ENCODE measurements at places on chromosomes 12 and 14.

- no peak for DNase-seq
Observed at GRCh38 chr12:12003609-12004008, 67.1 kb upstream of the BCL2L14 start.

- DNase-seq, result peak; percentile 62
Observed at GRCh38 chr12:45343269-45344051, 127.6 kb downstream of the ANO6 start.

DNA sequence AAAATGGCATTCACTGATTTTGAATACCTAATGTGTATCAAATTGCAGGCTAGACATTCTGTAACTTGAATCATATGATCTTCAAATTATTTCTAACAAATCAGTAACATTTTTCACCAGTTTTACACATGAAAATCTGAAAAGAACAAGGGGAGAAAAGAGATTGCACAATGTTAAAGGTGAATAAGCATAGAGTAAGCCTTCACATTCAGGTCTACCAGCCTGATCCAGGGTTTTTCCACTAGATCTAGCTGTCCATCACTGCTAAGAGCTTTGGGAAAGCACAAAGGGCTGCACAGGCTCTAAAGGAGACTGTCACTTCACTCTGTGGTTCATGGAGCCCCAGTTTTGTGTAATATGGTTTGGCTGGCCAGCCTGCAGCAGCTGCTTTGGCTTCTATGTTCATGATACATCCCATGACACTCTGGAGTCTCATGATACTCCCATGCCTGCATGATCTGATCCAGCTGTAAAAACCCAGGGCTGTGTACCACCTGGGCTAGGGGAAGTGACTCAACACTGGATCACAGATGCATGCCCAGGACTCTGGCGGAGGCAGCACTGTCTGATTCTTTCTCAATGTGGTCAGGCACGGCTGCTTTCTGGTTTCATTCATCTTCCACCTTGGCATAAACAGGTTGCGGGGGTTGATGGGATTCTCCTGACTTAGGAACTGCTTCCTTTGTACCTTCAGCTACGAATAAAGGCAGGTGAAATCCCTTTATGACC is 859.7 kb downstream of the GALC start:
- DNase-seq, result peak; percentile 48

DNA sequence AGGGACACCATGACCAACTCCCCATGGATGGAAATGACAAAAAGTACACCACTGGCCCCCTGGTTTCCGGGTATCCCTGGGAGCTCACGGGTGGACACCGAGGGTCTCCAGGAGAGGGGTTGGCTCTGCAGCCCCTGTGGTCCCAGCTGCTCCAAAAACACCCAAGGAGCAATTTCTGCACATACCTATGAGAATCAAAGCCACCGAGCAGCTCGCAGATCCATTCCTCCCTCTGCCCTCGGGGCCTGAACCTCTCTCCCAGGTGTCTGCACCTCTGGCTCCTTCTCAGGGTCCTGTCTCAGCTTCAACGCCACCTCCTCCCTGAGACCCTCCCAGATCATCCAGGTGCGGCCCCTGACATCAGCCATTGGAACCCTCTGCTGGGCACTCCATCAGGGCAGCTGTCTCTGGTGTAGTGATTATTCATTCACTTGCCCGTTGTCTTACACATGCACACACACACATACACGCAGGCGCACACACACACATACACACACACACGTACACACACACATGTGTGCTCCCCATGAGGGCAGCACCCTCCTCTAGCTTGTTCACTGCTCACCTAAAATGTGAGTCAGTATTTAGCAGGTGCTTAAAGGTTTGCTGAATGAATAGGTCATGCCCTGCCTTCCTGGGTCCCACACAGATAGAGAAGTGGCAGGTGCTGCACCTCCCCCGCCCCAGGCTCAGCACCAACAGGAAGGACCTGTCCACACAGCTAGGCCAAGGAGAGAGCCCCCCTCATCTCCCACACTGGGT is 5.9 kb downstream of the RIMBP2 start:
- DNase-seq, result no peak

DNA sequence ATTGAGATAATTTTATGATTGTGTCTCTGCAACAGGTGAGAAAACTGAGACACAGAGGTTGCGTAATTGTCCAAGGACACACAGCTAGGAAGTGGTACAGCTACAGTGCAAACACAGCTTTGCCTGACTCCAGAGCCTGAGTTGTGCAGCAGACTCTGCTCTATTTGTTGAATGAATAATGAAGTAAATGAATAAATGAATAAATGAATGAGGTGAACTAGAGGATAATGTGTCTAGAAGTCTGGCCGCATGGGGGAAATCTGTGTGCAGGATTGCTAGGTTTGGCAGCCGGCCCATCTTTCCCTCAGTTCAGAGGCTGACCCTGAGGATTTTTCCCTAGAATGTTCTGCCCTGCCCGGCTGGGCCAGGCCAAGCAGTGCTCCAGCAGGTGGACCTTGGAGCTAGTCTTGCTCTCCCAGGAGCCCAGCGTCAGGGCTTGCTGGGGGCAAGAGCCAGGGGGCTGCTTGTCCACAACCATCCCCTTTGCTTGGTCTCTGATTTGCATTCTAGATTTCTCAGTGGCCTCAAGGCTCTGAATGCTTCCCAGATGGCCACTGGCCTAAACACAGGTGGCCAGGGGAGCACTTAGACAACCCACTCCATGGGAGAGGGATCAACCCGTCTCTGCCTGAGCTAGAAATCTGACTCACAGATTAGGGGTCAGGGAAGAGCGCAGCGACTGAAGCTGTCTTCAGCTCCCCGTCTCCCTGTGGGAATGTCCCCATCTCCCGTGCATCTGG is 225.2 kb downstream of the C12orf75 start:
- peak; percentile 8 for DNase-seq

DNA sequence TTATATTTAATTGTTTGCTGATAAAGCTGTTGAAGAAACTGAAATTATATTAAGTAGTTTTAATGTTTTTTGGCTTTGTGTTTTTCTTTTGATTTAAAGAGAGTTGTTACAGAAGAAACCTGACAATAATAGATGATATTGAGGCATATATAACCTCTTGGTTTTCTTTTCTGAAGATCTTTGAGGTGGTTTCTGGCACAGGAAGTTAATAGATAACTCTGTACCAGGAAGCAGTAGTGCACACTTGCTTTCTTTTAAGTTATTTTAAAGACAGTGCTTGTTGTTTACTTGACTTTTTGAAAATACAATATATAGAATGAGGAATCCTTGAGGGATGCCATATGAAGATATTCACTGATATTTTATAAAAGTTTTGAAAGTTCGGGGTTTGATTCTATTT is 209.0 kb upstream of the FBXO33 start:
- DNase-seq, result no peak

DNA sequence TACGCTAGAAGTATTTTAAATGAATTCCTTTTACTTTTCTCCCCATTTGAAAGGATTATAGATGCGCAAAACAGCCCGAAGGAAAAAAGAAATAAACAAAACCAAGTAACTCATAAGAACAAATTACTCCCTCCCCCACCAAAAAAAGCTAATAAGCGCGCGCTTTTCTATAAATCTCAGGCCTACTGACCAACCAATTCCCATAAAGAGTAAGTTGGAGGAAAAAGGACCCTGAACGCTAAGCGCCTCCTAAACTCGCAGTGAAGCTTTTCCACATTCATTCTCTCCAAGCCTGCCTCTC is 588 bp downstream of the MBIP start:
- peak; percentile 27 for DNase-seq

- no peak for DNase-seq
Observed at GRCh38 chr12:45050751-45051571, at the start of gene DBX2. TSS of gene DBX2 (minus strand) at chr12:45051099. CDS start at chr12:45050927, 172 bp downstream.

GRCh38 chr12:6852651-6853354 is 853 bp downstream of the USP5 start:
- peak; percentile 85 for DNase-seq

DNA sequence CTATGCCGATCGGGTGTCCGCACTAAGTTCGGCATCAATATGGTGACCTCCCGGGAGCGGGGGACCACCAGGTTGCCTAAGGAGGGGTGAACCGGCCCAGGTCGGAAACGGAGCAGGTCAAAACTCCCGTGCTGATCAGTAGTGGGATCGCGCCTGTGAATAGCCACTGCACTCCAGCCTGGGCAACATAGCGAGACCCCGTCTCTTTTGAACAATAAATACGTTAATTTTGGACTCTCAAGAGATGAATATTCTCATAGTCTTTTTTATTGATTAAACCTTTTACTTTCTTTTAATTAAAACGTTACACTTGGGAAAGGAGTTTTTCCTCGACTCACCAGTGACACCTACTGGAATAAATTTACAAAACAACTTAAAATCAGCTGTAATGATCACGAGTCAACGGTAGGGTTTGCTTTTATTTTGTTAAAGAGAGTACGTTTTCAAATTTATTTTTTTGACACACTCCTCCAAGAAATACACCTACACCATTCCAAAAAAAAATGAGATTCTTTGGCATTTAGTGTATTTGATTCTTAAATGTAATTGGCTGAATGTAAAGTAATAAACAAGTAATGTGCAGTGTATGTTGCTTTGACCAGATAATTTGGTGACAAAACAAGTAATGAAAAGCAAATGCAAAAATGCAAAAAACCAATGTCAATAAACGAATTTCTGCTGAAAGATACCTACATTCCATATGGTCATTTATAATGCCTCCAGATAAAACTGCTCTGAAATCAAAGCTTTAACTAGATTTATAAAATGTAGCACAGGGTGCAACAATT is 687 bp upstream of the RPS29 start:
- peak; percentile 75 for DNase-seq

- DNase-seq, result no peak
Observed at GRCh38 chr12:6158255-6158654, 33.8 kb upstream of the VWF start.

GRCh38 chr14:79037106-79037505 is 866.9 kb downstream of the NRXN3 start:
- no peak for DNase-seq

DNA sequence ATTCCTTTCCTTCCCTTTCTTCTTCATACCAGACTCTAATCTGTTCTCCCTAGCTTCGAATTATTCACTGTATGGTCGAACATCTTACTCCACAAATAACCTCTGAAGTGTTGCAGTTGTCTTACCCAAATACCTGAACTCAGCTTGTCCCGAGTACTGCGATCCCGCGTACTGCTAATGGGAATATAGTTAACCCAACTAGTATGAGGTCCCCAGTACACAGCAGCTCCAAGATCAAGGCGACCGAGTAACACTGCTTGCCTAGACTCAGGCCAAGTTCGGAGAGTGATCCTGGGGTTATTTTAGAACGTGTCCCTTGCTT is 462 bp upstream of the ETNK1 start:
- DNase-seq, result no peak

DNA sequence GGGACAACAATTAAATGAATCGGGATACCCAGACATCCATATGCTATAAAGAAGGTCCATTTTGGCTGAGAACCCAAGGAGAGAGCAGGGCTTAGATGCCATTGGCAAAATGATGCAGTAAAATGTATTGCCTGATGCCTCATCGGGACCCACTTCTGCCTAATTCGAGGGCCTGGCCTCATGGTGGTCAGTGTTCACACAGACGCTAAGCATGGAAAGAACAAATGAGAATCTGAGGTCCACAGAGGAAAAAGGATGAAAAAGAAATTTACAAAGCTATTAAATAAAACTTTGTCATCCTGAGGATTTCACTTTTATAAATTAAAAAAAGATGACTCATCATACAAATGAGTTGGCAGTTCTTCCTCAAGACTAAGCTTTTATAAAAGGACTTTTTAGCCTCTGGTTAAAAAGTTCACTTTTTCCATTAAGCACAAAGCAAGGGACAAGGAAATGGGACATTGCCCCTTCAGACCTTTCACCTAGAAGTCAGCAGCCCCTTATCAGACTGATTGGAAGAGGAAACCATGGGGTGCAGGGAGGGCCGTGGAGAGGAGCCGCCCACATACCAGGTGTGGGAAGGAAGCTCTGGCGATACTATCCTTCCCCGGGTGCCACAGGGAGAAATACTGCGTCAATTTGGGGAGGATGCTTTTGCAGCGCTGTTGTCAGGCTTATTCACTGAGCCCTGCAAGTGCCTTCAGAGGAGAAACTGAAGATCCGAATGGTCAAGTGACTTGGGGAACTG is 176.0 kb downstream of the EGLN3 start:
- peak; percentile 34 for DNase-seq

GRCh38 chr14:78758333-78758732 is 588.2 kb downstream of the NRXN3 start:
- DNase-seq, result peak; percentile 32

DNA sequence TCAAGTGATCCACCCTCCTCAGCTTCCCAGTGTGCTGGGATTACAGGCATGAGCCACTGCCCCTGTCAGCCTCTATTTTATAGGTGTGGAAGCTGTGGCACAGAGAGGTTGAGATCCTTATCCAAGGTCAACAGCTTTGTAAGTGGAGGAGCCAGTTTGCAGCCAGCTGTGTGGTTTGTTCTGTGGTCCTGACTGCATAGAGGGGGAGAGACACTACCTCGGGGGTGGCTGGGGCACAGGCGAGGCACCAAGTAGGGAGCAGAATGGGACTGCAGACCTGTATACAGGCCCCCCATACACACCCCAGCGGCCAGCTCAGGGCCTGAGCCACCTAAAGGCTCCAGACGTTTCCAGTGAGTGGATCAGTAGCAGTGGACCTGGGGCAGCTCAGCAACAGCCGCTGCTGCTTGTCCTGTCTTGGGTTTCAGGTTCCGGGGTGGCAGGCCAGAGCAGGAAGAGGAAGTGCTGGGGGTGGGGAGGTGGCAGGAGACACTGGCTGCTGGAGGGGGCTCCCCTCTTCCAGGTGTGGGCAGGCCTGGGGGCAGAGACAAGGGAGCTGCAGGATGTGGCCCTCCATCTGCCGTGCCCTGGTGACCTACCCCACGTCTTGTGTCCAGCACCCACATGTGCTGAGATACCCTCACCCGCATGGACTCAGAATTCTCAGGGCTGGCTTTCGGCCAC is 11.0 kb downstream of the ORAI1 start:
- no peak for DNase-seq

DNA sequence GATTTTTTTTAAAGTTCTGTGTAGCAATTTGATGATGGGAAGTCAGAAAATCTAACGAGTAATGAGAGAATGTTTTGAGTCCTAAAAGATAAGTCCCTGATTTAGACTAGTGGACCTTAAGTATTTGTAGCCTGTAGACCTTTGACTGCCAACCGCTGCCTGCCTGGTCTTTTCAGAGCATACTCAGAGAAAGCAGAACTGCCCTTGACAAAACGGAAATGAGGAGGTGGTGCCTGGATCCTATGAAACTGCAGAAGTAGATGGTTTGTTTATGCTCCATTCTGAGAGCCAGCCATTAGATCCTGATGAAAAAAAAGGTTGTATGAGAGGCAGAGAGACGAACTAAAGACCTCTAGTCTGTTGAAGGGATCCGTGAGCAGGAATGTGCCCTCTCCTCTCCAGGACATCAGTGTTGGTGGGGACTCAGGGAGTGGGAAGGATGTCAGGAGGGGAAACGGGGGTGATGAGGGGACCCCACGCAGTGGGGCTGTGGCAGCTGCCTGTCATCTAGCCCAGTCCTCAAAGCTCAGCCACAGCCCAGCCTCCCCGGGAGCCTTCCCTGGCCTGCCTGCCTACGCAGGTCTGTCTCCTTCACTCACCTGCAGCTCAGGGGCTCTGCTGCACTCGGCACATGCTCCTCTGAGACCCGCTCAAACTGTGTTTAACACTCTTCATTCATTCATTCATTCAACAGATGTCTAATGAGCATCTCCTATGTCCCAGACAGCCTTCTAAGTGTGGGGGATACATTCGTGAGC is 447.5 kb downstream of the AACS start:
- DNase-seq, result no peak

Data from iris pigment epithelial cell (primary cell).